ENCODE measurements at places on chromosomes 16 and 17.

DNA sequence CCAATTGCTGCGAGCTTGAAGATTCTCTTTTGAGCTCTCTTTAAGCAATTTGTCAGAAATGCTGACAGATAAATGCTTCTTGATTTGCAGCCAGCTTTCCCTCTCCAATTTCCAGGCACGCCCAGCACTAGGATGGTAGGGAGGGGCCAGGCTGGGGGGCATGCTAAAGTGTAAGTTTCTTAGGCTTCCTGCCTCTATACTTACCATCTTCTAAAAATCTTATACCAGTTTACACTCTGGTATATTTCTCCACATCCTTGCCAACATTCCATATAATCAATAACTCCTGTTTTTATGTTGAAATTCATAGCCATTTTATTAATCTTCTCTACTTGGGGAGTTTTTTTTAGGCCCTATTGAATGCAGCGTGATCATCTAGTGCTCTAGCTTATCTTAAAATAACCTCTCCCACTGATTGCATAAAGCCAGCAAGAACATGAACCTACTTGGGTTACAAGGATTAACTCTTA, 17.5 kb downstream of the ACSF2 start:
- DNase-seq: no peak

DNA sequence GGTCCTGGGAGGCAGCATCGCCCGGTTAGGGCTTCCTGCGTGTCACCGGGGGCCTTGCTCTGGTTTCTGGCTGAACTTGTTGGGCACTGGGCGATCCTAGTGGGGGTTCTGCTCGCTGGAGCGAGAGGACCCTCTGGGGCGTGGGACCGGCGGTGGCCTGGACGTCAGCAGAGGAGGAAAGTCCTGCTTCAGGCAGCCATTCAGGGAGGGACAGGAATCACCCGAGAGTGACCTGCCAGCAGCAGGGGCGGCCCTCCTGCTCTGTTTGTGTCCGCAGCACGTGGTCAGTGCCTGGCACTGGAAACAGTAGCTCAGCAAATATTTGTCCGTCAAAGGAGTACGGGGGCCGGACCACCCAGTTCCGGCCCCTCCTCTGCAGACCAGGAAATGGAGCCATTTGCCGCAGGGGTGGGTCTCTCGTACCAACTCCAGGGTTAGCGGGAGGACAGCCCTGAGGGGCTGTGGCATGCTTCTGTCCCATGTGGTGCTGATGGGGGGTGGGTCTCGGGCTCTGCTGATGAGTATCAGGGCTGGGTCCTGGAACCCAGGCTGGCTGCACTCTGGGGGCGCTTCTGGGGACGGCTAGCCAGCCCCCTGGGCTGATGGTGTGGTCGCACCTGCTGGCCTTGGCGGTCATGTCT, 48.3 kb downstream of the BAIAP2 start:
- no peak for DNase-seq

DNA sequence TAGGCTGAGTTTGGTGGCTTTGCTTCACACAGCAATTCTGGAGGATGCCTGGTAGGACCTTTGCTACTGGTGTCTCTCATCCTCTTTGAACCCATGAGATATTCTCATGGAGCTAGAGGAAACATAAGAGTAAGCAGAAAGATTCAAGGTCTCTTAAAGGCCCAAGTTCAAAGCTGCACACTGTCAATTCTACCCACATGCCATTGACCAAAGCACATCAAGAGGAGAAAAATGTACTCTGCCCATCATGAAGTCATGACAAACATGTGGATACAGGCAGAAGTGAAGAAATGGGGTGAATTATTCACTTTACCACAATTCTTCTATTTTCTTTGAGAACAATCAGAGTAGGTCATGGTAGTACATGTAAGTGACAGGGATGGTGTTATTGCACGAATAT, 13.1 kb downstream of the SKA2 start:
- no peak for DNase-seq

- DNase-seq: no peak
Measured at GRCh38 chr17:48192321-48192731, 84.8 kb downstream of the SNX11 start.

DNA sequence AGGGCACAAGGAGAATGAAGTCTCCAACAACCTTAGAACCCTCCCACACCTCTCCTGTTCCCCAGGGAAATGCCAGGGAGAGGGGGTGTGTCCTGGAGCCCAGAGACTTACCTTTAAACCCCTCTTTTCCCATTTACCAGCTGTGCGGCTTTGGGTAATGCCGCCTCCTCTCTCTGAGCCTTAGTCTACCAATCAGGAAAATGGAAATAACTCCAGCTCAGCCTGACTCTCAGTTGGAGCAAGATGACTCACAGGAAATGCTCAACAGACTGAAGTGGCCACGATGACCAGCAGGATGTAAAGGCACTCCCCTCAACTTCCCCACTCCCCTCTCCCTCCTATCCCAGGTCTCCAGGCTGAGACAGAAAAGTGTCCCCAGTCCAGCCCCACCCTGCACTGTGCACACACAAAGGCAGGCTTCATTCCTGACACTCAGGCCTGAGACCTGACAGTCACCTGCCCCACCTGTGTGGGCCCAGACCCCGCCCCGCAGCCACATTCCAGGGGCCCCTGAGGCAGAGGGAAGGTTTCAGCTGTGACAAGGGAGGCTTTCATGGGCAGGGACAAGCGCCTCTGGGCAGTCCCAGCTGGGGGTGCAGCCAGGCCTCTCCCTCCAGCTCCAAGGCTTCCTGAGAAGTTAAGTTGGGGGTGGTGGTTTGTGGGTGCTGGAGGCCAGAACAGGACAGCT, 3.0 kb upstream of the KRT15 start:
- DNase-seq: no peak

DNA sequence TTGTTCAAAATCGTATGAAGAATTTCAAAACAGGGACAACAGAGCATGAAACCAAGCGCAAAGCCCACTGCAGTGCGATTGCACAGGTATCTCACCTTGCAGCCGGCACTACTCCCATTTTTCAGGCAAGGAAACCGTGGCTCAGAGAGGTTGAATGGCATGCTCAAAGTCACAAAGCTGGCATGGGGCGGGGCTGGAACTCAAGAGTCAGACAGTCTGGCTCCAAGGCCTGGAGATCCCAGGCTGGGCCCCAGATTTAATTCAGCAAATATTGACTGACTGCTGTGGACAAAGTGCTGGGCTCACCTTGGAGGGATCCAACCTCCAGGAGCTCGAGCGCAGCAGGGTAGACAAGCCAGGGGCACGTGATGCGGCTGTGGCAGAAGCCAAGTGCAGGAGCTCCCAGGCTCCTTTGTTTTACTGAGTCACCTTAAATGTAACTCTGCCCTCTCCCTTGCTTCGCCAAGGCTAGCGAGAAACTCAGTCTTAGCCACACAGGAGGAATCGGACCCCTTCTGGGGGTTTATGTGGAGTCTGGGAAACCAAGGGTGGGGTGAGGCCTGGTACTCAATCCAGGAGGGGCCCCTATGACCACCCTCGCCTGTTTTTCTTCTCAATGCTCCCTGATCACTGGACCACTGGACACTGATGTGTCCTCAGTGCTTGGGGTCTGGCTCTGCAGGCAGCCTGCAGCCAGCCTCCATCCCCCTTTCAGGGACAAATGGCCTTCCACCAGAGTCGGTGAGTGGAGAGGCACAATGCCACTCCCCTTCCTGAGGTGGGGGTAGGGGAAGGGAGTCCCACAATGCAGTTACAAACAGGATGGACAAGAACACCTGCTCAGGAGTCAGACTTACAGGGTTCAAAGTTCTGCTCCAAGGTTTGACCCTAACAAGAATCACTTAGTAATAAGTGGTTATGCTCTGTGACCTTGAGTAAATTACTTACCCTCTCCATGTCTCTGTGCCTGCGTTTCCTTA, 3.9 kb upstream of the SPATA20 start:
- DNase-seq: no peak

All from Kasumi-1 (cell line).